Ascending aorta (tissue), 2 donors: ENCODE measurements at places on chromosomes 6 and 20.

GRCh38 chr6:45647341-45648261 lies 269.9 kb upstream of the SUPT3H start:
- no peak for DNase-seq

DNA sequence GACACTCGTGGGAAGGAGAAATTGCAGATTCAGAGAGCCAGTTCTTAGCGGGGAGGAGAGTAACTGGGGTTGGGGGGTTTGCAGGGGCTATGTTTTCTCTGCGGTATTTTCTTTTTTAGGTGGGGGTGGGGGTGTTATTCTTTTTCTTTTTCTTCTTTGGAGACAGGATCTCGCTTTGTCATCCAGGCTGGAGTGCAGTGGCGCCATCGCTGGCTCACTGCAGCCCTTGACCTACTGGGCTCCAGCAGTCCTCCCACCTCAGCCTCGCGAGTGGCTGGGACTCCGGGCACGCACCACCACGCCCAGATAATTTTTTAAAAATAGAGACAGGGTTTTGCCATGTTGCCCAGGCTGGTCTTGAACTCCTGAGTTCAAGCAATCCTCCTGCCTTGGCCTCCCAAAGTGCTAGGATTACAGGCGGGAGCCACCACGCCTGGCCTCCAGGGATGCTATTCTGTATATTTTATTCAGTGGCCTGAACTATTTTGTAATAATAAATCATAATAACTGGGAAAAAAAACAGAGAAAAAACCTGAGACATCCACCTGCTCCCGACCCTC lies 57.3 kb downstream of the UBE2V1 start:
- no peak for DNase-seq

DNA sequence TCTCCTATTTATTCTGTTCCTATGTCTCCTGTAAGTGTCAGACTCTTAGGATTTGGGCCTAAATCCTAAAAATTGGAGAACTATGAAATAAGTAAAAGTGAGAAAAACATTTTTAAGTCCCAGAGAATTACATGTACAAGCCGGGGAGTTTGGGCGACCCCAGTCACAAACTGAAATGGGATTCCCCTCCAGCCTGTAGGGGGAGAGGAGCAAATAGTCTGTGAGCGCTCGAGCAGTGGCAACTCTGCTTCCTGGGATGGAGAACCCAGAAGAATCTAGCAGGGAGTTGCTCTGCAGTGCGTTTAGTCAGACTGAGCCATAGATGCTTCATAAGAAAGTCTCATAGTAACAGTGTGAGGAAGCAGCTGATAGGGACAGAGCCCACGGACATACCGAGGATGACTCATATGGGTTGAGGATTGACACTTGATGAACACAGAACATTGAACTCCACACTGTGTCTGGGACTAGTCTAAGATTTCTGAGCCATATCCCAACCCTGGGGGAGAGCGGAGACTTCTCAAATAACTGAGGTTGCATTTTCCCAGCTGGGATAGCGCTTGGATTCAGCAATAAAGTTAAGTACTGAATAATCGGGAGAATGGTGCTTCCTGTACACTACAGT lies 437.2 kb downstream of the BCKDHB start:
- DNase-seq = no peak

DNA sequence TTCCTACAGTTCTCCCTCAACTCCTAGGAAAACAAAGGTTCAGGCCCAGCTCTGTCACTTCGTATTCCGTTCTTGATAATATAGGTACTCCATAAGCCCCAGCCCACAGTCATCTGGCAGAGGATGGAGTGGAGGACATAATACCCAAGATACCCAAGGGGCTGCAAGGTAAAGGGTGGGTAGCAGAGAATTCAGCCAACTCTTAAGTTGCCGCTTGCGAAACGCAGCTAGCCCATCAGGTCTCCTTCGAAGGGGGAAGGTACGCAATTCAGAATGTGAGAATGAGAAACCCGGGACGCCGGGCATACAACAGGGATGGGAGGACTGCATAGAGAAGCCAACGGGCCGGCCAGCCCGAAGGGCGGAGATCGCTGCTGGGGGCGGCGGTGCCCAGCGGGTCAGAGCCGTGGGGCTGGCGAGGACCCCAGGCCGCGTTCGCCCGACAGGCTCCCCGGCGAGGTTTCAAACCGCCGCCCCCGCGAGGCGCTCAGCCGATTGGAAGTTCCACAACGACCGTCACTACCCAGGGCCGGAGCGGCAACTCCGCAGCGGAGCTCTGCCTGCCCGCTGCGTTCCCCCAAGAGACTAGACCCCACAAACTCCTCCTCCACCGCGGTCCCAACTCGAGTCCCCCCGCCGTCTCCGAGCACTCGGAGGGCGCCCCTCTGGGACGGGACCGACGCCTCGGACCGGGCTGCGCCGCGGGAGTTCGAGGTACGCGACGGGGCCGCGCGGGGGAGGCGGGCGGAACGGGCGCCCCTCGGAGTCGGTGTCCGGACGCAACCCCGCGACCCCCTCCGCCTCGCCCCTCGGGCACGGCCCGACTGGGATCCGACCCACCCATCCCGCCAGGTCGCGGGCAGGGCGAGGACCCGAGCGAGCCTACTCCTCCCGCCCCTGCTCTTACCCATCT lies 911 bp downstream of the CDK19 start:
- no peak for DNase-seq

- no peak for DNase-seq
Measured at GRCh38 chr6:131900231-131900630, 50.9 kb downstream of the CCN2 start.

- DNase-seq = no peak
Measured at GRCh38 chr6:96391776-96392360, 129.7 kb upstream of the UFL1 start.

DNA sequence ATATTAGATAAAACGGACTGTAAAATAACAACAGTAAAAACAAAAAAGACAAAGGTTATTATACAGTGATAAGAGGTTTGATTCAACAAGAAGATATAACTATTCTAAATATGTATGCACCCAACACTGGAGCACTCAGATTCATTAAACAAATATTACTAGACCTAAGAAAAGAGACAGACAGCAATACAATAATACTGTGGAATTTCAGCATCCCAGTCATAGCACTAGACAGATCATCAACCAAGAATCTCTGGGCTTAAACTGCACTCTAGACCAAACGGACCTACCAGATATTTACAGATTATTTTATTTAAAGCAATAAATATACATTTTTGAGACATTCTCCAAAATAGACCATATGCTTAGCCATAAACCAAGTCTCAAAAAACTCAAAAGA lies 263.8 kb downstream of the C6orf118 start:
- no peak for DNase-seq

DNA sequence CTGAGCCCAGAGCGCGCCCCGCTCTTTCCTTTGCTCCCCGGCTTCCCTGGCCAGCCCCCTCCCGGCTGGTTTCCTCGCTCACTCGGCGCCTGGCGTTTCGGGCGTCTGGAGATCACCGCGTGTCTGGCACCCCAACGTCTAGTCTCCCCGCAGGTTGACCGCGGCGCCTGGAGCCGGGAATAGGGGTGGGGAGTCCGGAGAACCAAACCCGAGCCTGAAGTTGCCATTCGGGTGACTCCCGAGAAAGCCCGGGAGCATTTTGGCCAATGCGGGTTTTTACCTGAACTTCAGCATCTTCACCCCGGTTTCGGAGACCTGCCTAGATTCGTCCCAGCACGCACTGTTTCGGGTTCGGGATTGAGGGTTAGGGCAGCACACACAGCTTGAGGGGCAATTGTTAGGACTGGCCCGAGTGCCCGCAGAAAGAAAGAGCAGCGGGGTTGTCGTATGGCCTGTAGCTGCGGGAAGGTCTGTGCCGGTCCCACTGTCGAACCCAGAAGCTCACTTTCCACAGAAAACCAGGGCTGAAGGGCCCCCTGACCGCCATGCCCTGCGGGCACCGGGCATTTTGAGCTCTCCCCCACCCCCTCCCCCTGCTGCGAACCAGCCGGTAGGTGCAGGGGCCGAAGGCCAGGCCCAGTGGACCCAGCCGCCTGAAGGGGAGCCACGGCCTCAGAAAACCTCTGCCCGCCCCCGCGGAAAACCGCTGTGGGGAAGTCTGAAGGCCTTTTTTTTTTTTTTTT lies 2.1 kb downstream of the FOXP4 start:
- DNase-seq = no peak

- DNase-seq = no peak
Measured at GRCh38 chr20:43833511-43834395, 80.9 kb upstream of the TOX2 start.

DNA sequence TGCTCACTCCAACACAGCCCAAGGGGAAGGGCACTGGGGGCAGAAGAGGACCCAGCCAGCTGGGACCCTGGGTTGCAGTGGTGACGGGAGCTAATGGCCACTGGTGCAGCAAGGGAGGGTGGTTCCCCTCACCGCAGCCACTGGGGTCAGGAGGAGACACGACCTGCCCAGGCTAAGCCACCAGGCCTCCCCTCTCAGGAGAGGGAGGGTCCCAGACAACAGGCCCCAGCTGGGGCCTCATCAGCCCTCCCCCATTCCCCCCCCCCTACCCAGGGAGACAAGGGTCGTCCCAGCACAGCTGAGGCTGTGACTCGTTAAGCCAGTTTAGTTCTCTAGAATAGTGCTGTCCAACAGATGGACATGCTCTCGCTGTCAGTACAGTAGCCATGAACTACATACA lies 17.3 kb upstream of the MATN4 start:
- DNase-seq = no peak

GRCh38 chr20:34022839-34023234 lies 29.1 kb downstream of the RALY start:
- no peak for DNase-seq
